EL (cell line): ENCODE measurements at places on chromosomes 5 and 9.

DNA sequence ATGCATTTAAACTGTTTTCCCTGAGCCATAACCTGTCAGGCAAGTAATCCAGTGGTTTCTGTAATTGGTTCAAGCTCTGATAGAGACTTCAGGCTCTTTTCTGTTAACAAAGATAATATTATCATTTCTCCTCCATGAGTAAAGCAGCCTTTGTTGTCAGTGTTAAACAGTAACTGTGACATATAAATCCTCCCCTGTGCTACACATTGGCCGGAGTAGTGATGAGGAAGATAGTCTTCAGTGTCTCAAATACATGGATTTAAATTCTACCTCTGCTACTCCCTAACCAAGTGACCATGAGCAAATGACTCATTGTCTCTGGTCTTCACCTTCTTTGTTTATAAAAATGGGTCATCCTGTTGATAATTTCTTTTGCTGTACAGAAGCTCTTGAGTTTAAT, 615.5 kb upstream of the CHD1 start:
- no peak for DNase-seq

- DNase-seq: no peak
These were observed 171.9 kb downstream of the GAPVD1 start for GRCh38 chr9:125433461-125434011.

GRCh38 chr5:40074826-40075225, 604.9 kb upstream of the PTGER4 start:
- DNase-seq: no peak

DNA sequence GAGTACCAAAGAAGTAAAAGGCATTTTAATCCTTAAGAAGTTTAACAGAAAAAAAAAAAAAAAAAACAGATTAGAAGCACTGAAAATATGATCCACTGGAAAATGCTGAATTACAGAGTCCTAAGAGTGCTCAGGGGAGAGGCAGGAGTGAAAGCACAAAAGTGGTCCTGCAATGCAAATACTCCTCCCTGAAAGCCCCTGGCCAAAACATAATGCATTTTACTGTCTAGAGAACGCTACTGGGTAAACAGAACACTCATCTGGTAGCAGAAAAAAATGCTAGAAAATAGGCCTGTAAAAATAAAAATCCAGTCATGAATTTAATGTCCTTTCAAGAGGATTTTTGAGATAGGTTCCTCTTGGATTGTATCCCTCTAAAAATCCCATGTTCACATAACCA, 81.9 kb downstream of the ADAMTS12 start:
- DNase-seq: no peak

DNA sequence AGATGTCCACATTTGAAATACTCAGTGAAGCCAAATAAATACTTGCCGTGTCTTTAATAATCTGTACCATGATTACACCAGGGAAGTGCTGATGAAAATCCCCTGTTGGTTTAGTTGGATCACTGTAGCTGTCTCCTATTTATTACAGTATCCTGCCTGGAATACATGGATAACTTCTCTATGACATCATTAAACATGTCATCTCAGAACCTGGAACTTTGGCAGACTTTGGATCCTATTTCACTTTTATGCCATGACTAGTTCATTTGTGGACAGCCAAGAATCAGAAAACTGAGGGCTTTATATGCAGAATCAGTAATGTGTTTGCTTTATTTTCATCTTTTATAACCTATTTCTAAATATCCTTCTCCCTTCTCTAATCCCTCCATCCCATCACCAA, at the start of gene TXNDC8:
Gene TXNDC8, minus strand, starts transcription at position 137 of the 400 bp plus-strand sequence.
- peak; percentile 49 for DNase-seq

DNA sequence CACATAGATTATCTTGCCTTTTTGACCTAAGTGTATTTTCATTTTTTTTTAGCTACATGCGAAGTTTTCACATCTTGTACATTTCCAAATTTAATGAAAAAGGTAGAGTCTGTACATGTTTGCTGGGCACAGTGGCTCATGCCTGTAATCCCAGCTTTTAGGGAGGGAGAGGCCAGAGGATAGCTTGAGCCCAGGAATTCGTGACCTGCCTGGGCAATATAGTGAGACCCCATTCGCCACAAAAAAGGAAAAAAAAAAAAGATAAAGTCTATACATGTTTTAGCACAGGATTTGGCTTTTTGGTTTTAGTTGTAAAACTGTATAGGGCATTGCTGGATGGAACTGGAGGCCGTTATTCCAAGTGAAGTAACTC, 28.8 kb downstream of the RAI14 start:
- no peak for DNase-seq

- DNase-seq: no peak
These were observed 164.3 kb upstream of the BRINP1 start for GRCh38 chr9:119533504-119533903.
